ENCODE measurements at places on chromosomes 3 and 15. TPM values are rescaled to one million over a fixed set of nuclear protein-coding genes. Genes with fewer than 3 reads are reported as not detected.

DNA sequence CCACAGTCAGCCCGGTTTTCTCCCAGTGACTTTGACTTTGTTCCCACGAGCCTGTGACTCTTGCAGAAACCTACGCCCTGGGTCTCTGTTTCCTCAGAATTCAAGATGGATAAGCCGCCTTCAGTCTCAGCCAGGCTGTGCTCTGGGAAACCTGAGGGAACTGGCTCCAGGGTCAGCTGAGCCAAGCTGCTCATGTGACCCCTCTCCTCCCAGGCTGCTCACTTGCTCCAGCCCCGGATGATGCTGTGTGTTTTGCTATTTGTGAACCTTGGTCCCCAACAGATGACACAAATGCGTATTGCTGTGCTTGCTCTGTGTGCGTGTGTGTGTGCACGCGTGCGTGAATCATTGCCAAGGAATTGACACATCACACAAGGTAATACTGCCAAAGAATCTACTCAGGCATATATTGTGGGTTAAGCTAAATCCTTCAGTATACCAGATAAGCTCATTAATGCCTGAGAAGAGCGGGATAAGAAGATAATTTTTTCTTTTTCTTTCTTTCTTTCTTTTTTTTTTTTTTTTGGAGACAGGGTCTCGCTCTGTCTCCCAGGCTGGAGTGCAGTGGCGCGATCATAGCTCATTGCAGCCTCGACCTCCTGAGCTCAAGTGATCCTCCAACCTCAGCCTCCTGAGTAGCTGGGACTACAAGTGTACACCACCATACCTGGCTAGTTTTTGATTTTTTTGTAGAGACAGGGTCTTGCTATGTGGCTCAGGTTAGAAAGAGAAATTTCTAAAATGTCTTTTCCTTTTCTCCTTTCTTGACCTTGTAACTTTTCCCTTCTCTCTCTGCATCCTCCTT lies 29.2 kb upstream of the UMPS start:
- DNase-seq: peak; percentile 91

- DNase-seq: no peak
These were observed 62.9 kb upstream of the TBC1D23 start for GRCh38 chr3:100197876-100198275.

SEMA3B gene
- 29.5 TPM for total RNA-seq

GRCh38 chr15:48550822-48551525 lies 94.5 kb downstream of the FBN1 start:
- no peak for DNase-seq

ARPIN gene
- total RNA-seq: 9.1 TPM

DNA sequence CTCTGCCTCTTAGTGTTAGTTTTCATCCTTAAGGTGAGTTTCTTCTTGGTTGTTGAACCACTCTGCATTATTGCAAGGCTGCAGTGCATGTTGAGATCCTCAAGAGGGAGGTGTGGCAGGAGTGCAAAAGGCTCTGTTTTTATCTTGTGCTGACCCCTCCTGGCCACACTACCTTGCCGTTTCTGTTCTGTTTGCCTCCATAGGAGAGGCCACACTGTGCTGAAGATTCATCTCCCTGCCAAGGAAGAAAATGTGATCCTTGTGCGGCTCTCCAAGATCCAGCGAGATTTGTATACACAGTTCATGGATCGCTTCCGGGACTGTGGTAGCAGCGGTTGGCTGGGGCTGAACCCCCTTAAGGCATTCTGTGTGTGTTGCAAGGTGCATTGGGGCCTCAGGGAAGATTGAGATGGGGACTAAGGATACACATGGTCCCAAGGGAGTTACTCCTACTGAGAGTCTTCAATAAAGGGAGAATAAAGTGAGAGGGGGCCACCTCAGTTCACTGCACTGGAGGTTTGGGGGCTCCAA lies 33.0 kb upstream of the TEX264 start:
- DNase-seq: peak; percentile 40

TAGLN3 gene
- 5.7 TPM for total RNA-seq

DNA sequence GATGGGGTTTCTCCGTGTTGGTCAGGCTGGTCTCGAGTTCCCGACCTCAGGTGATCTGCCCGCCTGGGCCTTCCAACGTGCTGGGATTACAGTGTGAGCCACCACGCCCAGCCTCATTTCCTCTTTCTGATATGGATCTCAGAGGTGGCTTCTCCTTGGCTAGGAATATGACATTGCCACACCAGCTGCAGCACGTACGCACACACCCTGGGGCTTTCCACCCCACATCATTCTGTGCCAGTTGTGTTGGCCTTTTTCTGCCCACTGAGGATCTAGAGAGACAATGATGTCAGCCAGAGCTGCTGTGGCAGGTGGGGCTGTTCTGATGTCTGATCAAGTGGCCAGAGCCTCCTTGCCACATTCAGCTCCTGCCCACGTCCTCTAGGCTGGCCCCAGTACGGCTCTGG lies 29.0 kb downstream of the TMEM45A start:
- DNase-seq: no peak

- DNase-seq: no peak
These were observed 174.3 kb downstream of the MAGI1 start for GRCh38 chr3:65864357-65864904.

GRCh38 chr3:114272271-114272670 lies 21.6 kb upstream of the TIGIT start:
- no peak for DNase-seq

TATDN2 gene
- 14.0 TPM for total RNA-seq

CP gene
- total RNA-seq: not detected

DNA sequence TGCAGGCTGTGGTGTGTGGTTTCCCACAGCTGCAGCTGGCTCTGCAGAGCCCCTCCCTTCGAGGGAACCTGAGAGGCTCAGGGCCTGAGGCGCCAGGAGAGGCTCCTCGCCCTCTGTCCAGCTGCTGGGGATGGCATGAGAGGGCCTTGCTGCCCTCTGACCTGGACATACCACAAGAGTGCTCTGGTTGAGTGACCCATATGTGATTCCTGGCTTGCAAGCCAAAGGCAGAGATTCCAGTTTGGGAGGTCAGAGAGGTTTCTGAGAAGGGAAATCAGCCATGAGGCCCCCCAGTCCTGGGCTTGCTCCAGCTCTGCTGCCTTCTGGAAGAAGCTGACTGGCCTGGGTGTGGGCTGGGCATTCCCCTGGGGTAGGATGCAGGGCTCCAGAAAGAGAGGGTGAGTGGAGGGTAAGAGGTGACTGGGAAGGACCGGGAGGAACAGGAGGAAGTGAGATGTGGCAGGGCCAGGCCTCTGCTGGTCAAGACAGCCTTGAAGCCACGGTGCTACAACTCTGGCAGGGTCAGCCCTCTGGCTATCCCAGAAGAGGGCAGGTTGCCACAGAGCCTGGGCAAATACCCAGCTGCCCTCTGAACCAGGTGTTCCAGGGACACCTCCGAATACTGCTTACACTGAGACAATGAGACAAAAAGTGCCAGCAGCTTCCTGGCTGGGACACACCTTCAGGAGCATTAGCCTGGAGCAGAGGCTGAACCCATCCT lies 16.0 kb upstream of the SRP14 start:
- no peak for DNase-seq

NRG4 gene
- total RNA-seq: not detected

DNA sequence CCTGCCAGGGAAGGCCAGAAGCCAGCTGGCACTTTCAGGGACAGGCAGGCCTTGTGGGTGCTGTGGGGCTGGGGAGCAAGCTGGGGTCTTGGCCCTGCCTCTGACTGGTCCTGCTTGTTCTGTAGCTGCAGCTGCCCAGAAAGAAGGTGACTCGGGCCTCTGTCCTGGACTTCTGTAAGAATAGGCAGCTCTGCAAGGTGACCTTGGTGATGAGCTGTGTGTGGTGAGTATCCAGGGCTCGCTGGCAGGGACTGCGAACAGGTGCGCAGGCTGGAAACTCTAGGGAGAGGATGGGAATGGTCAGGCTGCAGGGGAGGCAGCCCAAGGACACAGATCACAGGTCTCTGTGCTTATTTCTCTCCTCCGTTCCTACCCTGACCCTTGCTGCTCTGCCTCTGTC lies 31.2 kb downstream of the SLC22A14 start:
- DNase-seq: no peak

DNA sequence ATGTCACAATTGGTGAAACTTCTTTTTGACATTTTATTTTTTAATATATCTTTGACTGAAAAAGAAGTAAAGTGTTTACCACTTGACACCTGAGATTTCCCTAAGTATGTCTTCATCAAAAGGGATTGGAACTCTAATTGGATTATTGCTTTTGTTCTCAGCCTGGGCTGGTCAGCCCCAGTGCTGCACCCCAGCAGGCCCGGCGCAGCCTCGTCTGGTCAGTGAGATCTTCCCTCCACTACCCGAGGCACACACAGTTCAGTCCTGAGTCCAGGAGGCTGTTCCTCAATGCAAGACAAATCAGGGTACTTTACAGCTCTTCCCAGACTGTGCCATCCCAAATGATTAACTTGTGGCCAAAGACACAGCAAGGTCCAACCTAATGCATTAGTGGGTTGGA lies 146.9 kb upstream of the SEMA6D start:
- no peak for DNase-seq

DNA sequence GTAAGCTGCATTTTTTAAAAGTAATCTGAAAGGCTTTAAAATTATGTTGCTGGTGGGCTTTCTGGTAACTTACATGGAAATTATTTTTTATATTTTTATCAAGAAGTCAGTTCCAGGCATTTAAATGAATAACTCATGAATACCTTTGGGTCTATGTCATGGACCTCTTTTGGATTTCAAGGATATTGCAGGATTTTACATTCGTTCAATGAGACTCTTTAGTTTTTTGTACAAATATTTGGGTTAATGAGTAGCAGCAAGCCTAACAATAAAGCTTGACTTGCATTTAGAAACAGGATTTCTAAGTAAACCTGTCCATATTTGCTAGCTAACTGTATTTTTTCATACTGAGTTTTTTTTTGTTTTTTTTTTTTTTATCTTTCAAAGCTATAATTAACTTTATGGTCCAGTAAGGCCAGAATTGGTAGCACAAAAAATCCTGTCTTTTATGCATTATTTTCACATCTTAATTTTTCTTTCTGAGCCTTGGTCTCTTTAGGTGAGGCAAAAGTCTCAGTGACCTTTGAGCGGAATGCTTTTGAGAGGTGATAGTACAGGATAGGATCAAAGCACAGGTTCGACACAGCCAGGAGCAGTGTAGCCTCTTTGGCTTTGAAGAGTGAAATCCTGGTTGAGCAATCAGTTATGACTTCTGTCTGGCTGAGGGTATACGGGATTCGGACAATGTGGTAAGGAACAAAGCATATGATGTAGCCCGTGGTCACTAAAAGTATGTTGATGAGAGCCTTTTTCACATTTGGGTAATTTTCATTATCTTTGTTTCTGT lies 4.8 kb downstream of the GPR171 start:
- no peak for DNase-seq

- no peak for DNase-seq
These were observed 33.1 kb downstream of the MRAS start for GRCh38 chr3:138381413-138381901.

- DNase-seq: no peak
These were observed 271.7 kb upstream of the GBE1 start for GRCh38 chr3:82033186-82033585.

- no peak for DNase-seq
These were observed 199.6 kb upstream of the CBLB start for GRCh38 chr3:106068381-106068780.

GRCh38 chr15:68298882-68299381 lies 21.4 kb downstream of the FEM1B start:
- DNase-seq: no peak

RASL12 gene
- not detected for total RNA-seq

DNA sequence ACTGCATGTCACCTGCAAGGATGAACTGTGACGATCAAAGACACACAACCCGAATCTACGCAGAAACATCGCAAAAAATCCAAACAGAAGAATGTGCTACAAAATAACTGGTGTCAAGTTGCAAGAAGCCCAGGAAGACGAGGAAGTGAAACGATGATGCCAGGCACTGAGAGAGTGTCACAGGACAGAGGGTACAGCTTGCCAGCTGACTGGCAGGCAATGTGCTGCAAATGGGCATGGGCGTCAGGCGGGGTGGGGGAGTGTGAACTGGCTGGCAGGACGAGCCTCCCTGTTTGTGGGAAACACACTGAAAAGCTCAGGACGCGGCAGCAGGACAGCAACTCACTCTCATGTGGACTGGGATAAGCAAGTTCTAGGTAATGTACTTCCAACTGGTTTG lies 28.9 kb upstream of the OCA2 start:
- no peak for DNase-seq

GNB4 gene
- total RNA-seq: 46.7 TPM

DNA sequence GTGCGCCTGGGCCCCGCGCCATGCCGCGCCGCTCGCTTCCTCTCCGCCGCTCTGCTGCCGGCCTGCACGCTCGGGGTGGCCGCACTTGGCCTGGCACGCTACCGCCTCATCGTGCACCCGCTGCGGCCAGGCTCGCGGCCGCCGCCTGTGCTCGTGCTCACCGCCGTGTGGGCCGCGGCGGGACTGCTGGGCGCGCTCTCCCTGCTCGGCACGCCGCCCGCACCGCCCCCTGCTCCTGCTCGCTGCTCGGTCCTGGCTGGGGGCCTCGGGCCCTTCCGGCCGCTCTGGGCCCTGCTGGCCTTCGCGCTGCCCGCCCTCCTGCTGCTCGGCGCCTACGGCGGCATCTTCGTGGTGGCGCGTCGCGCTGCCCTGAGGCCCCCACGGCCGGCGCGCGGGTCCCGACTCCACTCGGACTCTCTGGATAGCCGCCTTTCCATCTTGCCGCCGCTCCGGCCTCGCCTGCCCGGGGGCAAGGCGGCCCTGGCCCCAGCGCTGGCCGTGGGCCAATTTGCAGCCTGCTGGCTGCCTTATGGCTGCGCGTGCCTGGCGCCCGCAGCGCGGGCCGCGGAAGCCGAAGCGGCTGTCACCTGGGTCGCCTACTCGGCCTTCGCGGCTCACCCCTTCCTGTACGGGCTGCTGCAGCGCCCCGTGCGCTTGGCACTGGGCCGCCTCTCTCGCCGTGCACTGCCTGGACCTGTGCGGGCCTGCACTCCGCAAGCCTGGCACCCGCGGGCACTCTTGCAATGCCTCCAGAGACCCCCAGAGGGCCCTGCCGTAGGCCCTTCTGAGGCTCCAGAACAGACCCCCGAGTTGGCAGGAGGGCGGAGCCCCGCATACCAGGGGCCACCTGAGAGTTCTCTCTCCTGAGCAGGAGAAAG lies 951 bp downstream of the GPR62 start:
- DNase-seq: no peak

HCN4 gene
- total RNA-seq: 0.14 TPM

PPP1R14D gene
- not detected for total RNA-seq

NCKIPSD gene
- total RNA-seq: 45.5 TPM

ANKRD28 gene
- total RNA-seq: 17.3 TPM

STRA6 gene
- total RNA-seq: 1.9 TPM

RGMA gene
- 0.40 TPM for total RNA-seq

SENP8 gene
- 1.2 TPM for total RNA-seq

PYGO1 gene
- total RNA-seq: 2.4 TPM

- no peak for DNase-seq
These were observed 289 bp downstream of the PCSK6 start for GRCh38 chr15:101489237-101489598.

DNA sequence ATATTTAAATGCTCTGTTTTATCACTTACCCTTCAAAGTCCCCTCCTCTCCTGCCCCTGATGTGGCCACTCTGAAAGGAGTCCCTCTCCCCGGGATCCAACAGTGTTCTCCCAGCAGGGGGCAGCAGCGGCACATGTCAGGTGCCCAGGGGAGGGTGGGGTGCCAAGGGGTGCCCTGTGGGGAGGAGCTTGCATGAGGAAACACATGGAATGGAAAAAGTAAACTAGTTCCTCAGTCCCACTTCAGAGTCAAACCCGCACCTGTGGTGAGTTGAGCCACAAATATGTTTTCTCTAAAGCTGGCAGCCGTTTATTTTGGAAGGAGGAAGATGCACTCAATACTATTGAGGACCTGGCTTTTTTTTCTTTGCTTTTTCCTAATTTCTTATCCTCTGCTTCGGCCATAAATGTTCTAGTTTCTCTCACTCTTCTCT lies 30.1 kb upstream of the NRROS start:
- no peak for DNase-seq

GRCh38 chr3:43959498-43960447 lies 269.0 kb downstream of the ABHD5 start:
- DNase-seq: no peak

GRCh38 chr3:109643590-109643989 lies 306.2 kb upstream of the DPPA4 start:
- DNase-seq: peak; percentile 41
